H9 (cell line): ENCODE measurements at places on chromosomes 2 and 18.

GRCh38 chr2:7880566-7880965, 801.3 kb upstream of the ID2 start:
- no peak for DNase-seq
- peak overlapping the region; percentile 21; the same call in 1 of the 3 replicates for H3K4me3 ChIP-seq
- peaks cover 24% of the 10 kb centered on the region; the same call in 2 of the 3 replicates for H3K36me3 ChIP-seq
- no peaks in the 10 kb centered on the region for H3K27me3 ChIP-seq

GRCh38 chr2:9693646-9694045, 62.8 kb upstream of the YWHAQ start:
- DNase-seq: no peak
- no peak overlapping the region for H3K4me3 ChIP-seq

DNA sequence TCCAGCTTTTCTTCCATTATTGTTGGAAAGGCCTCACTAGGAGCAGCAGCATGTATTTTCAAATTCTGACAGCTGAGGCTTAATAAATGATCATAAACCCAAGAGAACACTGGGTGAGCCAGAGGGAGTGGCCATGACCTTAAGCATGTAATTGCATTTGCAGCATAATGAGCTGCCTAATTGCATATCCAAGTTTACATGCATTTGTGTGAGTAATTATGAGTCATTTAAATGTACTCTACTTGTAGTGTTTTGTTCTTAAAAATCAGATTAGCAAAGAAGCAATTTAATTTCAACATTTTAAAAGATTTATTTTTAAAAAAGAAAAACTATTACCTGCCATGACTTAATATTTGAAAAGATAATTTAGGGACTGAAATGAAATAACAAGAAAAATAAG, 74.8 kb downstream of the NOL10 start:
- H3K4me3 ChIP-seq: no peak overlapping the region
- H3K36me3 ChIP-seq: peaks cover 12% of the 10 kb centered on the region
- DNase-seq: no peak
- no peak overlapping the region for H3K27ac ChIP-seq
- no peaks in the 10 kb centered on the region for H3K4me1 ChIP-seq

- H3K4me1 ChIP-seq: no peaks in the 10 kb centered on the region; the same call in 1 of the 2 replicates
- H3K36me3 ChIP-seq: no peaks in the 10 kb centered on the region
- DNase-seq: no peak
- H3K27me3 ChIP-seq: no peaks in the 10 kb centered on the region
These were observed 454.9 kb upstream of the CHAC2 start for GRCh38 chr2:53312721-53313120.

DNA sequence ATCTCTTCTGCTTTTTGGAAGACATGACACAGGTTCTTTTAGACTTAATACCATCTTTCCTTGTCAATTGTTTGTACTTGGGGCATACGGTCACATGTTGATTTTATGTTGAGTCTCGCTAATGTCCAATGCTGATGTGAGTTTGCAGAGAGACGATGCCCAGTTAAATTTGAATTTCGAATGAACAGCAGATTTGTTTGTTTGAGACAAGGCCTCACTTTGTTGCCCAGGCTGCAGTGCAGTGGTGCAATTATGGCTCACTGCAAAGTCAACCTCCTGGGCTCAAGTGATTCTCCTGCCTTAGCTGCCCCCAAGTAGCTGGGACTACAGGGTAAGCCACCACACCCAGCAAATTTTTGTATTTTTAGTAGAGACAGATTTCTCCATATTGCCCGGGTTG, 473.5 kb downstream of the RIT2 start:
- no peak for DNase-seq
- no peak overlapping the region for H3K4me3 ChIP-seq
- no peak overlapping the region for H3K27ac ChIP-seq
- H3K27me3 ChIP-seq: no peaks in the 10 kb centered on the region
